ENCODE measurements at places on chromosomes 1 and 21.

GRCh38 chr1:246678816-246679793, 45.1 kb upstream of the SCCPDH start:
- DNase-seq: no peak

DNA sequence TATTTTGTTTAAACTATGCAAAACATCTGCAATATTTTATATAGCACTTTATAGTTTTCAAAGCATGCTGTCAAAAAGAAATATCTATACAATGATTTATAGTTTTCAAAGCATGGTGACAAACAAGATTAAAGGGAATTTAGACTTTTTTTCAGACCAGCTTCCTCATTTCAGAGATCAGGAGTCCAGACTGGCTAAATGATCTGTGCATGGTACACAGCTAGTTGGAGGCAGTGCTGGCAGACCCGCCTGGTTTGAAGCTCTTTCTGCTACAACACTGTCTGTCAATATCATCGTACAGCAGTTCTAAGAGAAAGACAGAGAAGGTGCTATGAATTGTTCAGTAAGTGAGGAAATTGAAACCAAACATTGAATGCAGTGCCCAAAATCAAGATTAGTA, 479.0 kb downstream of the PTBP2 start:
- DNase-seq: no peak

DNA sequence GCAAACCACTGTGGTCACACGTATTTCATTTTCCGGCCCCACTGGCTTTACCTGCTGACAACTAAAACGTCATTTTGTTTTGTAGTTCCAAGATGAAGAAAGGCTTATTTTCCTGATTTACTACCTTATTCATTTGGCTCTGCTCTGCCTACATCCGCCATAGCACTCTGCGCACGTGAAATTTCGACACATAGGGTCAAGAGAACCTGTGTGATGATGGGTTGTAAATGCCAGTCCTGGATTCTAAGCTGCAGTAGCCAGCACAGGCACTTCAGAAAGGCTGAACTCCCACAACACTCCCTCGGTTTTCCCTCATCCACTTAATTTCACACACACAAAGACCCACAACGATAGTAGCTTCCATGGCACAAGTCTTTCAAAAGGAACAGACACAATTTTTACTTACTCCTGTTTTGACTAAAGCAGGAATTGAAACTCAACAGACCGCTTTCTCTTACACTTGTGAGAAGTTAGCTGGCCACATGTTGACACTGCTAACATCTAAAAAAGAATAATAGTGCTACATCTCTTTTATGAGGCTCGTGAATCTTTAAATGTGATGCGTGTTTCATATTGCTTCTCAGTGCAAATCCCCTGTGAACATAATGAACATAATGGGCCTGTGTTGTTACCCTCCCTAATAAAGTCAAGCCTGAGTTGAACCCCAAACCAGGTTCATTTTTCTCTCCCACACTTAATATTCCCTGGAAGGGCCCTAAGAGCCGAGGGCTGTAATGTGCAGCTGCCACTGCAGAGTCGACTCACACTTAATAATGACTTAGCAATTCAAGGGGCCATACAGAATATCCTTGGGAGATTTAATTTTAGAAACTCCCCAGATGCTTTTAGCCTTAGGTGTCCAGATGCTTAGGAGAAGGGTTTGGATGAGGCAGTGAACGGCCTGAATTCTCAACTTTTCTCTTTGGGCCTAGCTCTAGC, 1.5 kb upstream of the RUNX1 start:
- DNase-seq: no peak

DNA sequence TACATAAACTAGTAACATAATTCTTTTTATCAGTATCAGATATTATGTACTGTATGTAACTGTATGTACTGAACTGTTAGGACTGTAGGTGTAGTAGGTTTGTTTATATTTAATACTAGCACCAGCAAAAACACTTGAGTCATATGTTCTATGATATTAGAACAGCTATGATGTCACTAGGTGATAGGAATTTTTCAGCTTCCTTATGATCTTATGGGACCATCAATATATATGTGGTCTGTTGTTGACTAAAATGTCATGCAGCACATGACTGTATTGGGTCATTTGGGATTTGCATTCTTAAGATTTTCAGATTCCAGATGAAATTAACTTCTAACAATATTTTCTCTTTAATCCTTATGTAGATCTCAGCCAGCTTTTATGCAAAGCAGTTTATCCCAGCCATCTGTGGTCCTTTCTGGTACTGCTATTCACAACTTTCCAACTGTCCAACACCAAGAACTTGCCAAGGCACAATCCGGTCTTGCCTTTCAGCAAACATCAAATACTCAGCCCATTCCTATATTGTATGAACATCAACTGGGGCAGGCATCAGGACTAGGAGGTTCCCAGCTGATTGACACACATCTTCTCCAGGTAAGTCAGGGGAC, 38.3 kb upstream of the MYOCOS start:
- no peak for DNase-seq

- no peak for DNase-seq
Measured at GRCh38 chr1:30750731-30751291, 6.8 kb downstream of the LAPTM5 start.

DNA sequence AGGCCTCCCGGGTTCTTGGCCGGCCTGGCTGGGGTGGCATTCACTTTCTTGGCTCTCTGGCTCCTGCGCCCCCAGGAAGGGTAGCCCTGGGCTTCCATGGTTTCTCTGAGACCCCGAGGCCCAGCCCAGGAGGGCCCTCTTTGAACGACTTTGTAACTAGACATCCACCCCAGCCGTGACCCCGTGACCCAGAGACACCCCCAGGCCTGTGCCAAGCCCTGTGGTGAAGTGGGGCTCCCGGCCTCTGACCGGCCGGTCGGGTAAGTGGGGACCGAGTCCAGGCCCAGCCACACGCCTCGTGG, 64.0 kb downstream of the COL18A1 start:
- no peak for DNase-seq

DNA sequence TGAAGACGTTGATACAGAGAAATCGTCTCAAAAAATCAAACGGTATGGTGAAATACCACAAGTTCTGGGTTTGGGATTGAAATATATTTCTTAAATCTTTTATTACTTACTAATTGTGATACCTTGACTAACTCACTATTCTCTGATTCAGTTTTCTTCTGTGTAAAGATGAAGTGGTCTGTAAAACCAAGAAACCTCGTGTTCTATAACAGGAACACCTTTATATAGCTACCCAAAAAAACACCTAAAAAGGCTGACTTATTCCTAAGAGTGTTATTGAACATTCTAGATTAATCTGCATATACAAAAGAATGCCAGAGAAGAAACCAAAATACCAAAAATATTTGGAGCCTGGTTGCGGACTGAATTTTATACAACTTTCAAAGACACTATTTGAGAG, 721 bp downstream of the LRRIQ3 start:
- DNase-seq: no peak

DNA sequence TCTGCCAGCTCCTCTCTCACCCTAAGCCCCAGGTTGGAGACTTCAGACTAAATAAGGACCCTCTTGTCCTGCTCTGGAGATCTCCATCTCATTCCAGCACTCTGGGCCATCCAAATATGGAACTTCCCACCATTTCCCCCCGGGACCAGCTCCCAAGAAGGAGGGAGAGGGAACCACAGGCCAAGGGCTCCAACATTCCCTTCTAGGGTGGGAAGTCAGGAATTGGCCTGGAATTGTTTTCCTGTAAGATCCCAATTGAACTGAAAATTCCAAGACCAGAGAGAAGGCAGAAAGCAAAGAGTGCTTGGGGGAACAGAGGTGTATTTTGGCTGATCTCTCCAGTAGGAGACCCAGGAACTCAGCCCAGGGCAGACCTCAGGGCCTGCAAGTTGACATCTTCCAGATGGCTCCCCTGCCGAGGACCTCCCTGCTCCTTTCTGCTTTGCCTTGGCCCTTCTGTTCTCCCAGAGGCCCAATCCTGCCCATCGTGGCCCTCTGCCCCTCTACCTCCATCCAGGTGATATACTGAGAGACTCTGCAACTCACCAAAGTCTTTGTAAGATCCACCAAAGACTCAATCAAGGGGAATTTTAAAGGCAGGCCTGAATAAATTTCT, 14.9 kb downstream of the CSRP1 start:
- no peak for DNase-seq

DNA sequence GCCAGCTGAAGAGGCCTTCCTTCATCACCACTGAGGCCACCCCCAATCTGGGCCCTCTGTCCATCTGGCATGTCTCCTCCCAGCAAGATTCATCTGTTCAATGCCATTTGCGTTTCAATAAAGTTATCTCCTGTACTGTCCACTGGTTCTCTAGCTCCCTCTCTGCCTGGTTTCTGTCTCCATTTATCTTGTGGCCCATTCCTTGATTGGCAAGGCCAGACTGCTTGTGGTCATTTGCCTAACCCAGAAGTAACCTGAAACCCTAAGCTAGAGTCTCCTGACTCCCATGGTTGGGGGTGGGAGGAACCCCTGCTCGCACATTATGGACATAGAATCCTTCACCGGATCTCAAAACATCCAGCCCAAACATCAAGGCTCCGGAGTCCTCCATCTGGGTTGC, 2.1 kb upstream of the IPO9 start:
- DNase-seq: no peak

- DNase-seq: no peak
Measured at GRCh38 chr1:33930346-33931110, 66.6 kb downstream of the HMGB4 start.

DNA sequence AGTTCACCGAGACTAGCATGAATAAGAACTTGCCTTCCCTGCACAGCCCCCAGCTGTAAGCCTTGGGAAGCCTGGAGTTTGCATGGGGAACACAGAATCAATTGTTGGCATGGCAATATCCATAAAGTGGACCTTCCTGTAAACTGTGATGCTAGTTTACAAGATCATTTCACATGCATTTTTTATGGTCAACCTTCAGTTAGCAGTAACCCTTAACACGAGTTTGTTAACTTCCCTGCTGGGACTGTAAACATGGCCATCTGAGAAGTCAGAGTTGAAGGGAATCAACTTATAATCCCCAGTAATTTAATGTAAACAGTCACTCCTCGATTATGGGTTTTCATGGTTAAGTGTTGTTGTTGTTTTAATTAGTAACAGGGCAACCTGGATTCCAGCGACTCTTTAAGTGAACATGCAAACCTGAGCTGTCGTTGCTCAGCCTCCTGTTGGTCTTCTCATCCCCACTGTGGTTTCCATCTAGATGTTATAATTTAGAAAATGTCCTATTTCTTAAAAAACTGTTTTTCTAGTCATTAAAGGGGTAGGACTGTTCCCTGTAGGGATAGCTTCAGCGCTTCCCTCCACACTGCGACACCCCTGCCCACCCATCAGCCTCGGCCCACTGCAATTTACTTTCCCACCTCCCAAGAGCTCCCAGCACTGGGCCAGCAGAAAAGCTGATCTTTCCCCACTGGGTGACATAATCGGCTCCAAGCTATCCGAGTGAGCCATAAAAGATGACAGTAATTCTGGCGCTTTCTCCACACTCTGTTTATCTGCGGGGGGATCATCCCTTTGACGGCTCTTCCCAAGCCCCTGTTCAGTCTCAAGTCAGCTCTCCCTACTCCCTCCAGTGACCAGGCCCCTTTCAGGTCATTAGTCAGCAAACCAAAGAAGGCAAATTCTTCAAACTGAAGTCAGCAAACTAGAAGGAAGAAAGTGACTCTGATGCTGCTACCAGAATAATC, 107.6 kb upstream of the IPO9 start:
- DNase-seq: no peak

GRCh38 chr1:156376146-156376545, 7.1 kb downstream of the RHBG start:
- no peak for DNase-seq

DNA sequence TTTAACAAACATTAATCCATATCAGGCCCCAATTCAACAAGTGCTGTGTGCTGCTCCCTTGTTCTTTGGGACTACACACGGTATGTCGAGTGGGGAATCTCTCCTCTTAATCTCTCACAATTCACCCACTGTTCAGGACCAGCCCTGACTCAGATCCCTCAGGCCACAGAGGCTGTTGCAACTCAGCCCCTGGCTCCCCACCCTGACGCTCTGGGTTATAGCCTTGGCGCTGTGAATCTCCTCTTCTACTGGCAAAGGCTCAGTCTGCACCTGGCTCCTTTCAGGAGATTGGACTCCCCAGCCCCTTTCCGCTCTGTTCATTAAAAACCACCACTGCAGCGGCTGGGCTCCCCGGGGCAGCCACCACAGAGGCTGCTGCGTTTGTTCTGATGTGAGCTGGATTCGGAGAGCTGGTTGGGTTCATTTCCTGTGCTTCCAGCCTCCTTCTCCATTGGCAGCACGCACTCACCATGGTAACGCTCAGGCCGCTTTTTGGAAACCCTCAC, 13.0 kb downstream of the CAPN8 start:
- peak; percentile 18 for DNase-seq

DNA sequence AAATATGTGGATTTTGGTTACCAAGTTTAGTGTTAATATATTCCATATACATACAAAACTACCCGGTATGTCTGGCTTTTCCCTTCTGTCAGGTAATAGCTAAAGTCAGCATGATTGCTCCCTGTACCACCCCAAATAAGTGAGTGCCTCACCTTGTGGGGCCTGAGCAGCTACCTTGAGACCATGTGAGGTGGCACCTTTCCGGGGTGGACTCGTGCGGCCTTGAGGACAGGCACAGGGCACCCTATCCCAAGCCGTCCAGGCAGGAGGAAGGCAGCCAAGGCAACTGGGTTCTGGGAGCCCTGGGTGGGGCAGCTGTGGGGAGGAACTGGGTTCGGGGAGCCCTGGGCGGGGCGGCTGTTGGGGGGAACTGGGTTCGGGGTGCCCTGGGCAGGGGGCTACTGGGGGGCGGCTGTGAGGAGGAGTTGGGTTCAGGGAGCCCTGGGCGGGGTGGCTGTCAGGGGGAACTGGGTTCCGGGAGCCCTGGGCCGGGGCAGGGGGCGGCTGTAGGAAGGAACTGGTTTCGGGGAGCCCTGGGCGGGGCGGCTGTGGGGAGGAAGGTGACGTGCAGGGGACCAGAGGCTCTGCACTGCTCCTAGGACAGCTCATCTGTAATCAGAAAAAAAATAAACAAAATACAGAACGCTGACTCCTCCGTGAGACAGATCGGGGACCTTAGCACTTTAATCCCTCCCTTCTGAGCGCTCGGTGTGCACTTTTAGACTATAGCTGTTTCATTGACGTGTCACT, 63.3 kb downstream of the POFUT2 start:
- no peak for DNase-seq

Data from NCI-H1417 (cell line).